Right forelimb (tissue), 1 donor: ENCODE measurements at places on chromosomes 6 and 20.

DNA sequence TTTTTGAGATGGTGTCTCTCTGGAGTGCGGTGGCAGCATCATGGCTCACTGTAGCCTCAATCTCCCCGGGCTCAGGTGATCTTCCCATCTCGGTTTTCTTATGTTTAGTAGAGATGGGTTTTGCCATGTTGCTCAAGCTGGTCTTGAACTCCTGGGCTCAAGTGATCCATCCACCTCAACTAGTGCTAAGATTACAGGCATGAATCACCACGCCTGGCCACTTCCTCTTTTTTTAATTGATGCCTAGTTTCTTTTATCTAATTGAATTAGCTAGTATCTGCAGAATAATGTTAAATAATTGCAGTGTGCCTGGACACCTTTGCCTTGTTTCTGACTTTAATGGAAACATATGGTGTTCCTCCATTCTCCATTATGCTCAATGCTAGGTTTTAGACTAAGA, 38.4 kb upstream of the SLC22A16 start:
- DNase-seq: no peak

DNA sequence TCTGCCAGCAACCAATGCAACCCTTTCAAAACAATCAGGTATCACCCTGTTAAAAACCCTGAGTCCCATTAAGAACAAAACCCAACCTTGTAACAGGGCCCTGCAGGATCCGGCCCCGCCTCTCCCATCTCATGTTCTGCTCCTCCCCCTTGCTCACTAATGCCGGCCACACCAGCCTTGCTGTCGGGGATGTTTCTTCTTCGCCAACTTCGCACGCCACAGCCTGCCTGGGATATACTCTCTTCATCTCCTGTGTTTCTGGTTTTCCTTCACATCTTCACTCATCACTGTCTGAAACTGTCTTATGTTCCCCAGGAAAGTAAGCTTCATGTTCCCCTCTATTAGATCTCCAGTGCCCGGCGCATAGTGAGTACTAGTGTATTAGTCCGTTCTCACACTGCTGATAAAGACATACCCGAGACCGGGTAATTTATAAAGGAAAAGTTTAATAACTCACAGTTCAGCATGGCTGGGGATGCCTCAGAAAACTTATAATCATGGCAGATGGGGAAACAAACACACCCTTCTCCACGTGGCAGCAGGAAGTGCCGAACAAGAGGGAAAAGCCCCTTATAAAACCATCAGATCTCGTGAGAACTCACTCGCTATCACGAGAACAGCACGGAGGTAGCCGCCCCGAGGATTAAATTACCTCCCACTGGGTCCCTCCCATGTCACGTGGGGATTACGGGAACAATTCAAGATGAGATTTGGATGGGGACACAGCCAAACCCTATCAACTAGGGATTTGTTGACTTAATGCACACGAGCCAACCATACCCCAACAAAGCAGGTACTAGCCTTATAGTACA, 5.1 kb downstream of the TP53RK start:
- DNase-seq: peak; percentile 71

GRCh38 chr6:96934087-96934486, 9.6 kb downstream of the KLHL32 start:
- DNase-seq: no peak

- DNase-seq: no peak
These were observed 2.8 kb downstream of the COL9A3 start for GRCh38 chr20:62819494-62820174.

GRCh38 chr6:156775717-156776116, 1.5 kb upstream of the ARID1B start:
- DNase-seq: no peak

- peak; percentile 37 for DNase-seq
These were observed at the start of gene ZBP1 for GRCh38 chr20:57620274-57620990. Gene ZBP1, minus strand, starts transcription at chr20:57620426. Its CDS starts 131 bp downstream, at chr20:57620295.

GRCh38 chr6:43061861-43062260, 2.4 kb downstream of the KLC4 start:
- DNase-seq: no peak
